Right renal cortex interstitium (tissue), 3 donors: ENCODE measurements at places on chromosomes 6 and 20.

DNA sequence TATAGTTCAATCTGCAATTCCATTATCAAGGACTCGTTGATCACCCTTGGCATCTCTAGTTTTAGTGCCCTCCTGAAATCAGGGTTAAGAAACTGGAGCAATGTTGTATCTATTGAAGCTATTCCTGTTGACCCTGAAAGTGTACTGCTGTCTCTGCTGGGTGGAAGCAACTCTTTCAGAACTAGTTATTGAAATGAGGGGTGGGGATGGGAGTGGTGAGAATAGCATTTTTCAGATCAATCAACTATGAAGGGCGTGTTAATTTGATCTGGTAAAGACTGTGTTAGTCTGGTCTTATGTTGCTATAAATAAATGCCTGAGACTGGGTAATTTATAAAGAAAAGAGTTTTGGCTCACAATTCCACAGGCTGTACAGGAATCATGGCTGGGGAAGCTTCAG, 152.5 kb upstream of the BMP5 start:
- no peak for DNase-seq

DNA sequence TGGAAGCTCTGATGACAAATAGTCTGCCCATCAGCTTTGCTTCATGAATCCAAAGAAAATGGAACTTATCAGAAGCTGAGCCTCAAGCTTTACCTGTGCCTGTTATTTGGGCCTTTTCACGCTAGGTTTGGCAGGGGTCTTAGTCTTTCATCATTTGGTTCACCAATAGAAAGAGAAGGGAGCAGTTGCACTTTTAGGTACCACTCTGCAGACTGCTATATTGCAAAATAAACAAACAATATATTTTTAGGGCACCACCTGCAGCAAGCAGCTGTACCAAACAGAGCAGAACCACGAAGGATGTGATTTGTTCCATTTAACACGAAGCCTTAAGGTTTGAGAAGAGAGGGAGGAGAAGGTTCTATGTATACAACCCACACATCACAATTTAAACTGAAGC, 291.4 kb upstream of the RNF217 start:
- DNase-seq: no peak

GRCh38 chr20:53750827-53751619, 157.4 kb upstream of the ZNF217 start:
- DNase-seq: no peak

DNA sequence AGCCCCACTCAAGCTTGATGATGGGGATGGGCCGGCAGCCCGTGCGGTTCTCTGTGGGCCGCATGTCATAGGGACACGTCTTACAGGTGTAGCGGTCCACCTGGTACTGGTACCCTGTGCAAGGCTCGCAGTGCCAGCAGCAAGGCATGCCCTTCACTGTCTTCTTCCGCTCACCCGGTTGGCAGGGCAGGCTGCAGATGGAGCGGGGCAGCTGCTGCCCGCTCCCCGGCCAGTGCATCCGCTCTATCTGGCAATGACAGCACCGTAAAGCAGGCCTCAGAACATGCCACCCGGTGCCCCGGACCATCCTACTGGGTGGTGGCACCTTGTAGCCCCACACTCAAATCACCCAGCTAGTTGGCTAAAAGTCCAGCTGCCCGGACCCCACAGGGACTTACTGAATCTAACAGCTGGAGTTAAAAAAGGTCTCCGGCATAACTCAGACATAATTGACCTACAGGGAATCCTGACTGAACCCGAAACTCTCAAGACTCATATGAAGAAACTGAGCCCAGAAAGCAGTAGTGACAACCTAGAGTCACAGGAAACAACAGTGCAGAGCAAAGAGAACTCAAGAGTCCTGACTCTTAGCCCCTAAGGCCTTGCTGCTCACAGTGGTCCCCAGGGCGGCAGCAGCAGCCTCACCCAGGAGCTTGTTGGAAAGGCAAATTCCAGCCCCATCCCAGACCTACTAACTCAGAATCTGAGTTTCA, 109.4 kb downstream of the GRM4 start:
- DNase-seq: no peak

GRCh38 chr20:37385176-37385575, 39.2 kb downstream of the SRC start:
- DNase-seq: no peak

GRCh38 chr20:46562373-46563169, 12.1 kb upstream of the OCSTAMP start:
- DNase-seq: peak; percentile 72

DNA sequence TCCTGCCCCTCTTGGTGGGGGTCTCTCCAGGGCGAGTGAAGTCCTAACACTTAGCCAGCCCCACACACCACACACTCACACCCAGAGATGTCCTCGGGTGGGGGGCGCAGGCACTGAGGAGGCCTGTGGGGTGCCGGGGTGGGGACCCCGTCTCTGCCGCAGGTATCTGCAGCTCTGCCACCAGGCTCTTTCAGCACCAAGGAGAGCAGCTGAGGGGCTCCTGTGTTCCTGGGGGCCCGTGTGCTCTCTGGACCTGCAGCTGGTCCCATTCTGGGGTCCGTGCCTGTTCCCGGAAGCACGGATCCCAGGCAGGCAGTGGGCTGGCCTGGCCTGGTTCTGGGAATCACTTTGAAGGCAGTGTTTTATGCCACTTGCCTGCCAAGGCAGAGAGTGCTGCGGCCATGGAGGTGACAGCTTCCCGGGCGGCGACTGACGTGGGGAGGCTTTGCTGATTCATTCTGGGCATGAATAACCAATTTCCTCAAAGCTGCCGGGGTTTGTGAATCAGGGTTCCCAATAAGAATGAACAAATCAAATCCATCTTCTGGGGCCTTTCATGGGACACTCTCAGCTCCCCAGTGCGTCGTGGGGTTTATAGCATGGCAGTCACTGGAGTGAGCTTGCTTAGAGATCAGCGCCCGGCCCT, 54.4 kb upstream of the SLCO4A1 start:
- DNase-seq: no peak

GRCh38 chr6:834190-834589, 141.3 kb upstream of the EXOC2 start:
- no peak for DNase-seq

GRCh38 chr20:34639755-34640222, 37.1 kb downstream of the PIGU start:
- DNase-seq: no peak

DNA sequence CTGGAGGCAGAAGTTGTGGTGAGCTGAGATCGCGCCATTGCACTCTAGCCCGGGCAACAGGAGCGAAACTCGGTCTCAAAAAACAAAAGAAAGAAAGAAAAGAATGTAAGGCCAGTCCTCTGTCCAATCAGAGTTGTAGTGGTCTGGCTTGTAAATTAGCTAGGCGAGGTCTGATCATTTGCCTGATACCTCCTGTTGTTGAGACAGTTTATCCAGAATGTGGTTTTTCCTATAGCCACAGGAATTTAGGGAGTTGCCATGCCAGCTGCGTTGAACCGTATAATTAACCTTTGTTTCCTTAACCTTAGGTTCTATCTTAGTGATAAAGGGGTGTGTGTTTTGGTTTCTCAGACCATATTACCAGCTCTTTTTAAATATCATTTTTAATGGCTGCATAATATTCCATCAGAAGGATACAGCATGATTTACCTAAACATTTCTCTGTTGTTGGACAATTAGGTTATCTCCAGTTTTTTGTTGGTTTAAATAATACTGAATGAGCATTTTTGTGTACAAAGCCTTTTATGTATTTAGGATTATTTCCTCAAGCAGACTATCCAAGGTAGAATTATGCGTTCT, 11.7 kb upstream of the PPARD start:
- no peak for DNase-seq

DNA sequence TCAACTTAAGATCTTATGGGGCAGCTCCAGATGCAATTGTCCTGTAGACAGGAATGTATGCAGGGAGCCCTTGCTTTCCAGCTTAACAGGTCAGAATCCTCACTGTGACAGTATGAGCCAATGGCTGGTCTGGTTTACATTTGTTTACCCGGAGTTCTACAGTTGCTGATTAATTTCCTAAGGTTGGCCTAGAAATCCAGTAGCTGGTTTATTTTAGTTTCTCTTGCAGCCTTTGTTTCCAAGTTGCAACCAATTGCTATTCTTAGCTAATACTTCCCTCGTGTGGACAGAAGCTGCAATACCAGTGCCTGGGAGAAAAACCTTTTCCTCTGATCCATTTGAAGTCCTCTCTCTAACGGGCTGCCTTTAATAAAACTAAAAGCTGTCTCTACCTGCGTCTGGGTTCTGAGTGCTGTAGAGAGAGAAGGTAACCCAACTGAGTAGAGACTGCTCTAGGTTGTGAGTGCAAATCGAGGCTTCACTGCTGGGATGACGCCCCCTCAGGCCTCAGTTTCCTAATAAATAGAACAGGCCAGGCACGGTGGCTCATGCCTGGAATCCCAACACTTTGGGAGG, 45.9 kb downstream of the ZNF217 start:
- peak; percentile 67 for DNase-seq
